CD4-positive, alpha-beta T cell treated with Interleukin-6 for 4 hours (primary cell): ENCODE measurements at places on chromosomes 12 and 14.

GRCh38 chr12:101940400-101940950, 63.1 kb downstream of the DRAM1 start:
- DNase-seq: no peak

- no peak for DNase-seq
These were observed 21.3 kb upstream of the SNRPF start for GRCh38 chr12:95837240-95838038.

DNA sequence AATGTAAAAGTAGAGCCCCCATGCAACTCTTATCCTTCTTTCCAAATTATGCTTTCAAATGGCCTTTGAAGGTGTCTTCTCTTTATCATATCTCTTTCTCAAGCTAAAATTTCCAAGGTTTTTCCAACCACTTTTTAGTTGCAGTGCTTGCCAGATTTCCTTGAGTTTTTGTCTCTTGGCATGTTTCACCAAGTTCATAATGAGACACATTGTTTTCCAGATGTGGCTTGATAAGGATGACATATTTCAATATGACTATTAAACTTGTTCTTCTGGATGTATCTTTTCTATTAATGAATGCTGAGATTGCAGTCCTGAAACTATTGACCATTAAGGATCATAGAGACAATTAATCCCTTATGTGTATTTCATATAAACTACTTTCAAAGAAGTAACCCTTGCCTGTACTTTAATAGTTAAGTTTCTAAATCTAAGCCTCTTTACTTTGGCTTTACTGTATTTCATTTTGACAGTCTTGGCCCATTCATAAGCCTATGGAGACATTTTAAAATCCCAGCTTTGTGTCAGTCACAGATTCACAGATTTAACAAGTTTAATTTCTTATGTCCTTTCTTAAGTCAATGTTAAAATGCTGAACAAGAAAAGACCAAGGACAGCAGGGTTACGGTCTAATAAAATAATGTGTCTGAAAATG, 151.5 kb downstream of the LRFN5 start:
- no peak for DNase-seq

DNA sequence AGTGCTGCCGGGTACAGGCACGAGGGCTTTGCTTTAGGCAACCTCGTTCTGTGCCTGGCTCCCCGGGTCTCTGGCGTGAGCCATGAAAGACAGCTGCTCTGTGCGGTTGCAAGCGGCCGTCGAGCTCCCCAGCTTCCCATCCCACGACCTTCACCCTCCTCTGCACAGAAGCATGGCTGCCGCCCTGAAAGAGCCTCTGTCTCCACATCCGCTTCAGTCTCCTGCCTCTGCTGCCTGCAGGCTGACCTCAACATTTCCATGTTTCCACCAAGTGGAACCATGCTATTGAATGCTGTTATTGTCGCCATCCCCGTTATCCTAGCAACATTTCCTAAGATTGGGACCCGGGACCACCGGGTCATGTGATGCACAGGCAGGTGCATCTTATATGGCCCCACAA, 57.1 kb downstream of the KDM2B start:
- no peak for DNase-seq

- no peak for DNase-seq
These were observed 5.2 kb upstream of the FKBP11 start for GRCh38 chr12:48930475-48930874.

GRCh38 chr12:16492820-16493797, 112.9 kb downstream of the LMO3 start:
- DNase-seq: no peak

DNA sequence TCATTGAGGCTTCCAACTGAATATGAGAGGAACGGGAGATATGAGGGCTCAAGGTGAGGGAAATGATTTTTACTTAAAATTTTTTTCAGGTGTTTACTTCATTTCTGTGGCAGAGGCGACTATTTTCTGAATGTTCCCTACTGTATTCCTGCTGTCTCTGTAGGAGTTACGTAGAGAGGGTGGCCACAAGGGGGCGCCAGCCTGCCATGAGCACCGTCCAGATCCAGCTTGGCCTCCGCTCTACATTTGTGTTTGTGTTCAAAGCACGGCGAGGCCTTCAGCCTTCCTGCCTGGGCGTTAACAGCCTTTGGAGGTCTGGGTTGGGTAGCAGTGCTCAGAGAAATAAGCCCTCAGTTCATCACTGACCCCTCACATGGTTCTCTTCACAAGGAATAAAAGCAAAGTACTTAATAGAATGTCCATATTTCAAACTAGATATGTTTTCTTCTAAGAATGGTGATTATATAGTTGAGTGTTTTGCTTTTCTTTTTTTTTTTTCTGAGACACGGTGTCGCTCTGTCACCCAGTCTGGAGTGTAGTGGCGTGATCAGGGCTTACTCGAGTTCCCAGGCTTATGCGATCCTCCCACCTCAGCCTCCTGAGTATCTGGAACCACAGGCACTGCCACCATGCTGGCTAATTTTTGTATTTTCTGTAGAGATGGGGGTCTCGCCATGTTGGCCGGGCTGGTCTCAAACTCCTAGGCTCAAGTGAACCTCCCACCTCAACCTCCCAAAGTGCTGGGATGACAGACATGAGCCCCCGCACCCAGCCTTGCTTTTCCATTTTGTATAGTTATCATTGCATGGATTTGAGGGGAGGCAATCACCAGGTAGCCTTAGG, 22.3 kb downstream of the CKB start:
- peak; percentile 86 for DNase-seq

DNA sequence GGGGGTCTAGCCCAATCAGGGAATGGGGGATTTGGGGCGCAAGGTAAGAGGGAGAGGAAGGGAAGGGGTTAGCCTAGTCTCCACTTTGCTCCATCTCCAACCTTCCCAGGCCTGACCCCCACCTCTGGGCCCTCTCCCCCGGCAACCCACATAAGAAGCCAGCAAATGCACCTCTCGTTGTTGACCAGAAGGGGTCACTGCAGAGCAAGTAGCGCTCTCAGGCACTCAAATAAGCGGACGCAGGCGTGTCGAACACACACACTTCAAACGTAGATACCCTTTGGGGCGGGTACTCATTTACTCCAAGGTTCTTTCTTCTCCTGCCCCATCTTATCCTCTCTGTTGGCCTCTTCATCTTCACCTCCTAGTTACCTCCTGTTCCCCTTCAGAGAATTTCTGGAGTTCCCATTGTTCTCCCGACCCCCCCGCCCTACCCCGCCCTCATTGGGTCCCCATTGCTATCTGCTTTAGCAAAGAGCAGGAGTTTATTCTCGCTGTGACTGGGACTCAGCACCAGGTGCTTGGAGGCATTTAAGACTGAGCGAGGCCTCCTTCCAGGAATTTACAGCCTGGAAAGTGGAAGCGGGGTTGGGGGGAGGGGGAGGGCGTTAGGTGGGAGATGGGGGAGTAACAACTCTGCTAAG, 1.5 kb upstream of the SRRM4 start:
- DNase-seq: no peak

- no peak for DNase-seq
These were observed 290.7 kb downstream of the NPAS3 start for GRCh38 chr14:33229269-33229929.

DNA sequence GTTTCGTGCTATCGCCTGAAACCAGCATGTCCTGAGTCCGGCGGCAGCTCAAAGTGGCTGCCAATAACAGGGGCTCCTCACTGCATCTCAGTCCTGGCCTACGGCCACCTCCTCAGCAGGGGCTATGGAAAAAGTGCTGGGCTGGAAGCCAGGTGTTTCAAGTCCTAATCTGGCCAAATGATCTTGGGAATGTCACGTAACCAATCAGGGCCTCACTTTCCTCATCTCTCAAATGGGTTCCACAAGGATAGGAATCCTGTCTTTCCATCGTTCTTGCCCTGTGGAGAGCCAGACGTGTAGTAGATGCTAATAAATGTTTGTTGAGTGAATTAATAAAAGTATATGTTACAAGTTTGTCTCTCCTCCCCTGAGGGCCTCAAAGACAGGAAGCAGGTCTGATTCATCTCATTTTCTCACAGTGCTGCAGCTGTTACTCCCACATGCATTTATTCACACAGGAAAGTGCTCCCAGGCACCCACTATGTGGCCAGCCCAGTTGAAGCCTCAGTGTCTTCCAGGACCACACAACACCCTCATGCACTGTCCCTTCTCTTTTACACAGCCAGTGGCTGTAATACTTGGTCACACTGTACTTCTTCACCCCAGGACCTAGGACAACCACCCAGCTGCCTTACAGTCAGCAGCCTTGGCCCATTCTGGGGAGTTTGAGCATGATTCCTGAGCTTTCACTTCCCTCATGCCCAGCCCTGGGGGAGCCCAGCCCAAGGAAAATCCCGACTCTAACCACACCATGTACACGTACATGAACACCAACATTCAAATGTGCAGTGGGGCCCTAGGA, 5.0 kb downstream of the CMKLR1 start:
- DNase-seq: no peak

- no peak for DNase-seq
These were observed 23.2 kb downstream of the TEAD4 start for GRCh38 chr12:2982361-2982760.

DNA sequence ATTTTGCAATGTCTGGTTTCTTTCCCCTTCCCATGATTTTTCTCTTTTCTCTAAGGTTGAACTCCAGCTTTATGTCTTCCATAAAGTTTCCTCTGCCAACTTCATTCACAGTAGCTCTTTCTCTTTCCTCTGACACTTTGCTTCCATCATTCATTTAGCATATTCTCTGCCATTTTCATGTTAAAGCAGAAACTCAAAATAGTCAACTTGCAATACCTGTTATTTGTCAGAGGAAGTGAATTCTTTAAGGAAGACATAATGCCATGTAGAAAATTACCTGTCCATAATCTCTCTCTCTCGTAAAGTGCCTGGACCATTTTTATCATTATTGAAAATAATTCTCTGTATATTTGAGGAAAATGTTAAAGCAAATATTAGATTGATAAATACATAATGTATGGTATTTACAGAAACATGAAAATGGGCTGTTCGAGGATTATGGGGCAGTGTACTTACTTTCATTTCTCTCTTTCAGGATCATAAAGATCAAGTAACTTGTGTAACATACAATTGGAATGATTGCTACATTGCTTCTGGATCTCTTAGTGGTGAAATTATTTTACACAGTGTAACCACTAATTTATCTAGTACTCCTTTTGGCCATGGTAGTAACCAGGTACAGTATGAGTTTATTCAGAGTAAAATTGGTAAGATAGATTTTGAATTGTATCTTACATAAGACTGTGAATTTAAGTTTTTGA, 12.6 kb downstream of the NEDD1 start:
- DNase-seq: no peak

- peak; percentile 39 for DNase-seq
These were observed 61.7 kb downstream of the FBXO34 start for GRCh38 chr14:55332654-55333570.
